Naive thymus-derived CD4-positive, alpha-beta T cell (primary cell): ENCODE measurements at places on chromosomes 1 and 21. TPM values are rescaled to one million over a fixed set of nuclear protein-coding genes. Genes with fewer than 3 reads are reported as not detected.

The HSF2BP gene
- 0.92 TPM for total RNA-seq

The SIM2 gene
- not detected for total RNA-seq

The CCDC181 gene
- not detected for total RNA-seq

The KCNQ4 gene
- 0.16 TPM for total RNA-seq

The RAP1GAP gene
- total RNA-seq = 0.24 TPM

- H3K4me3 ChIP-seq = peak overlapping the region; percentile 83
- no peaks in the 10 kb centered on the region for H3K27me3 ChIP-seq
- no peaks in the 10 kb centered on the region for H3K36me3 ChIP-seq
- H3K4me1 ChIP-seq = no peaks in the 10 kb centered on the region
- peak overlapping the region; percentile 56 for H3K27ac ChIP-seq
Observed at GRCh38 chr1:16498573-16499413, 15.3 kb downstream of the RNU1-1 start.

GRCh38 chr1:108843390-108844137, 13.3 kb downstream of the AKNAD1 start:
- no peak overlapping the region for H3K27ac ChIP-seq
- DNase-seq = no peak
- no peaks in the 10 kb centered on the region for H3K27me3 ChIP-seq
- no peaks in the 10 kb centered on the region for H3K36me3 ChIP-seq

- H3K27ac ChIP-seq = no peak overlapping the region
- no peak overlapping the region for H3K4me3 ChIP-seq
- H3K36me3 ChIP-seq = no peaks in the 10 kb centered on the region
- DNase-seq = no peak
- no peaks in the 10 kb centered on the region for H3K4me1 ChIP-seq
Observed at GRCh38 chr1:19319196-19319595, 7.1 kb downstream of the SLC66A1 start.

DNA sequence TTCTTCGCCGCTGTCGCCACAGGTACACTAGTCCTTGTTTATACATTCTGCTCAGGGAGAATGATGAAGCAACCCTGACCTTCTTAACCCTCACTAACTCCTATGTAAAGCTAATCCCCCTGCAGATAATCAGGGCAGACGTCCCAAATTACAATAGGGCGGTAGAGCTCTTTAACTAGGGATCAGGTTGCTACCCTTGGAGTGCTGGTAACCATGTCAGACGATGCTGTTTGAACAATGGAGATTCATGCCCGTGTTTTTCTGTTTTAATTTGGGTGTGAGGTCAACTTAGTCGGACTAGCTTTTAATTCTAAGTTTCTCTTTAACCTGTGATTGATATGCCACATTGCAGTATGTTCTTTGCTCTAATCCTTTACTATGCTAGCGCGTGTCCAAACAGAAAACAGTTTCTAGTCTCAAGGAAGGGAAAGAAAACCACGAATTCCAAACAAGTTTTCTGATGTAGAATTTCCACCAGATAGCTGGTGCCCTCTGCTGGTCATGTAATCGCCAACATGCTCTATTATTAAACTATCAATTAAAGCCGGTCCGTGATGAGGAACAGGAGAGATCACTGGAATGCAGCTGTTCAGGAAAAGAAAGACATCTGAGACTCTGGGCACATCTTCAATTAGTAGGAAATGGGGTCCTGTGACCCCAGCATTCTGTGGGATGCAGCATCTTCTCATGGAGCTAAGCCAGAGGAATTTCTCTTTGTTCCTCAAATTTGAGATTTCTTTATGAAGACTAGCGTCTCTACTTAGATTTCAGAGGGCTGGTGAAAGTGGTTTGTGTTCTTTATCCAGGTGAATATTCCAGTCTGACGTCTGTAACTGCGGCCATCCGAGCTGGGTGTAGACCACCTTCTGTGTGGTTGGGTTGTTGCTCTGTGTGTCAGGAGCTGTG, 18.3 kb upstream of the VAMP3 start:
- no peak overlapping the region for H3K27ac ChIP-seq
- H3K4me1 ChIP-seq = no peaks in the 10 kb centered on the region
- peak; percentile 42 for DNase-seq
- no peaks in the 10 kb centered on the region for H3K27me3 ChIP-seq
- no peaks in the 10 kb centered on the region for H3K36me3 ChIP-seq

DNA sequence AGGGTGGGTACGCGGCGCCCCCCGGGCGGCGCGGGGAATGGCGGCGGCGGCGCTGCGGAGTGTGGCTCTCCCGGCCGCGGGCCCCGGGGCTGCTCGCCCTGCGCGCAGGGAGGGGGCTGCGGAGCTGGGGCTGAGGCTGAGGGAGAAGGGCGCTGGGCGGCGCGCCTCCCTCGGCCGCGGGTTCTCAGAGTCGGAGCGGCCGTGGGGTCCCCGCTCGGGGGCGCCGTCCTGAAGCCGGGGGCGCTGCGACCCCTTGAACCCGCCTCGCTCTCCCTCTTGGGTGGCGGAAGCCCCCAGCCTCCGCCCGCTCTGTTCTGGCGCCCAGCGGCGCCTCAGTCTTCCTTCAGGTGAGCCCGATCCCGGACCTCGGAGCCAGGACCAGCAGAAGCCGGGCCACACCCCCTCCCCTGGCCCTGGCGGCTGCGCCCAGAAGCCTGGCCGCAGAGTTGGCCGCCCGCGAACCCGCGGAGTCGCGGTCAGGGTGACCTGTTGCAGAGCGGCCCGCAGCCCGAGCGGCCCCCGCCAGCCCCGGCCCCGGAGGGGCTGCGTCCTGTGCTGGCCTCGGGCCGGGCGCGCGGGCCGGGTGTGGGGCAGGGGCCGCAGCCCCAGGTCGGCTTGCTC, 532 bp downstream of the RALGPS2 start:
- H3K4me1 ChIP-seq = no peaks in the 10 kb centered on the region
- peak overlapping the region; percentile 93 for H3K4me3 ChIP-seq
- no peaks in the 10 kb centered on the region for H3K36me3 ChIP-seq

DNA sequence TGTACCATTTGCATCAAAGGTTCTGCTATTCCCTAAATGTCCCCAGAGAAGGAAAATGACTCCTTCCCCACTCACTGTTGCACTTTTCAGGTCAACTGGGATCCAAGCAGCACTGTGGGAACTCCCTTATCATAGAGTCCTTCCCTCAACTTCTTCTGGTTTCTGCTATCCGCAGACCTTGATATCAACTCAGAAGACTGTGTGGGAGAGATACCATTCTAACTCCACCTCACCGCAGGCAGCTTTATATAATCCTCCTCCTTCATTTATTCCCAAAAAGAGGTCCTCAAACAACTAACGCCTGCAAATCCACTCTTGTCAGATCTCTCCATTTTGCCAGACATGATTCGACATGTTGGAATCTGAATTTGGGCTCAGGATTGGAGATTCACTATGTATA, 27.3 kb downstream of the LHX9 start:
- H3K36me3 ChIP-seq = no peaks in the 10 kb centered on the region
- peaks cover 13% of the 10 kb centered on the region for H3K4me1 ChIP-seq
- no peak for DNase-seq
